Activated naive CD4-positive, alpha-beta T cell treated with anti-CD3 and anti-CD28 coated beads for 36 hours (primary cell): ENCODE measurements at places on chromosomes 13 and 19. TPM values are rescaled to one million over a fixed set of nuclear protein-coding genes. Genes with fewer than 3 reads are reported as not detected.

DNA sequence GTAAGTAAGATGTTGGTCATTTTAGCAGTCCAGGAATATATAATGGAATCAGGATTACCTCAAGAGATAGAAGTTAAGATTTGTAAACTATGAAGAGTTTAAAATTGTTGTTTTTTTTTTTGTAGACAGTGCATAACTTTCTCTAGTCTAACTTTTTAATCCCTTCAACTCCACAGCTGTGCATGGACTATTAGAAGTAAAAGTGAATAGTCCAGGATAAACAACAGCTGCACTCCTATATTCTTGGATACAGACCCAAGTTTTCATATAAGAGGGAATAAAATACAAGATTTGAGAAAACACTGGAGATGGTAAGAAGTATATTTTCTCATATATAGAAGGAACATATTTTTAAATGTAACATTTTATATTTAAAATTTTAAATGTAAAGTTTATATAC lies 1509.9 kb downstream of the SLITRK5 start:
- DNase-seq, result no peak

GRCh38 chr13:33205224-33205623 lies 80.3 kb downstream of the STARD13 start:
- DNase-seq, result no peak

GRCh38 chr19:31908496-31909225 lies 436.7 kb upstream of the ZNF507 start:
- DNase-seq, result no peak

- peak; percentile 38 for DNase-seq
These were observed 3.0 kb downstream of the SIGLEC9 start for GRCh38 chr19:51127755-51128154.

GRCh38 chr19:27753622-27754021 lies 1459.3 kb downstream of the UQCRFS1 start:
- no peak for DNase-seq

HS6ST3 gene
- total RNA-seq, result not detected

GRCh38 chr13:49711218-49711863 lies 20.1 kb upstream of the EBPL start:
- no peak for DNase-seq

DNA sequence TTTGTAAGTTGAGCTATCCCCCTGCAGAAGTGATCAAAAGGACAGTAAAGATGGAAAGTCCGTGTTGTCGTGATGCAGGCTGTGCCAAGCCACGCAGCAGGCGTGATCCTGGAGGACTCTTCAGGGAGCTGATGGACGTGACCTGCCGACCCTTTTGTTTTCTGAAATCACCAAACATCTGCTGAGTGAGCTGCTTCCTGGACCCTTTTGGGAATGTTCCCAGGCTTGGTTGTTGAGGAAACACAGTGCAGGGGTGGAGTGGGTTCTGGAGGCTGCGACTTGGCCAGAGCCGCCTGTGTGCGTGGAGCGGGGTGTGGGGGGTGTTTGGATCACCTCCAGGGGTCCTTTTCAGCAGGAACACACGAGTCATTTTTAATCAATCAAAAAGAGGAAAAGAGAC lies 15.4 kb upstream of the CPAMD8 start:
- DNase-seq, result no peak

- DNase-seq, result no peak
These were observed 14.4 kb downstream of the SAMD4B start for GRCh38 chr19:39356647-39357046.

TUBA3C gene
- total RNA-seq, result not detected

TBXA2R gene
- total RNA-seq, result 0.42 TPM

DNA sequence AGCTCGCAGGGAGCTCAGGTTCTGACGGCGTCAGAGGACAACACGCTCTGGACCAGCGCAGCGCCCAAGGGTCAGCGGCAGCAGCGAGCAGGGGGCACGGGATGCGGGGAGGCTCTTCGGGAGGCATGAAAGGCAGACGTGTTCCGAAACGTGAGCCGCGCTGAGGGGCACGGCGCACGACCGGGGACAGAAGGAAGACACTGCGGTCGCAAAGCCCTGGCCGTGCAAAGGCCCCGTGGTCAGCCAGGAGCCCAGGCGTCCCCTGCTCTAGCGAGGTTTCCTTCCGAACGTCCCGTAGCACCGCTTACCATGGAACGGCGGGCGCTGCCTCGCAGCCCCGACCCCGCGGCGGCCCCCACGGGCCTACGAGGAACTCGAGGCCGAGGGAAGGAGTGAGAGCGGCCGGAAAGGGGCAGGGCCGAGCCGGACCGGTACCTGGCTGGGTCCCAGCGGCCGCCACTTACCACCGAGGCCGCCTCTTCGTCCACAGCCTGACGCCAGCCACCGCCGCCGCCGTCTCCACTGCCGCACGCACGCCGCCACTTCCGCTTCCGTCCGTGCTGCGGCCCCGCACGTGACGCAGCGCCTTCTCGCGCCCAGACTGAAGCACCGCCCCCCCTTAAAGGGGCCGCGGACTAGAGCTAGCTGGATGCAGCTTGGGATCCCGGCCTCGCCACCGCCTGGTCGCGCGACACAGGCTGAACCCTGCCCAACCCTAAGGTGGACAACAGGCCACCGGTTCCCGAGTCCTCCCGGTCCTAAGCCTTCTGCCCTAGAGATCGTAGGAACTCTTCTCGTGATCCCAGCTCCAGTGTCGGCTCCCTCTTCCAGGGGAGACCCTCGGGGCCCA lies 9.4 kb downstream of the ABHD17A start:
- peak; percentile 91 for DNase-seq

APLP1 gene
- 1.2 TPM for total RNA-seq
